NCI-H2081 (cell line): ENCODE measurements at places on chromosomes 4 and X.
A peak's percentile ranks its signal among the peaks of the same experiment; 100 is the strongest.

DNA sequence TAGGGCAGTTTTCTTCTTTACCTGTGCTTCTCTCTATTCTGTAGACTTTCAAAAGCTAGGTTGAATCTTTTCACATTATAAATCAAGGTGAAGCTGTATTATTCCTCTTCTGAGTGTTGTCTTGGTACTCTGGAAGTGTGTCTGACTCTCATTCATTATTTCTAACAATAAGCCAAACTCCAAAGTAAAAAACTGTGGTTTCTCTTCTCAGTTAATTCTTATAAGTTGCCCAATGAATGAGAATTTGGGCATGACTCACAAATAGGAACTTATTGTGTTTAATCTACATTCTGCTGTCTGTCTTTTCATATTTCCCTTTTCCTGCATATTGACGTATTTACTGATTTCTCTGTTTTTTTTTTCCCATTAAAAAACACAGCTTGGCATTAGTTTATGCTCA is 714.5 kb downstream of the CCSER1 start:
- no peak for DNase-seq

DNA sequence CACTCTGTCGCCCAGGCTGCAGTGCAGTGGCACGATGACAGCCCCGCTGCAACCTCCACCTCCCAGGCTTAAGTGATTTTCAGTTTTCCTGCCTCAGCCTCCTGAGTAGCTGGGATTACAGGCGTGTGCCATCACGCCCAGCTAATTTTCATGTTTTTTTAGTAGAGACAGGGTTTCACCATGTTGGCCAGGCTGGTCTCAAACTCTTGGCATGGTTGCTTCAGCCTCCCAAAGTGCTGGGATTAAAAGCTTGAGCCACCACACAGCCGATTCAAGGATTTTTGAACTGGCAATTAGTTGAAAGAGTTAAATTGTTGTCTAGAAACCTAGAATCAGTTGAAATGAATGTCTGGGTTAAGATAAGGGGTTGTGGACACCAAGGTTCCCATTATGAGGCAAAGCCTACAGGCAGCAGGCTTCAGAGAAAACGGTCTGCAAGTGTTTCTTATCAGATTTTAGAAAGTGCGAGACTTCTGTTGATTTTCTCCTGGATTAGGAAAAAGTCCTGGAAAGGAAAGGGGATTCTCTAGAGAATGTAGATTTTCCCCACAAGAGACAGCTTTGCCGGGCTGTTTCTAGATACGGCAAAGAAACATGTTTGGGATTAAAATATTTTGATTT is 8.3 kb upstream of the CCNI start:
- DNase-seq, result no peak

- no peak for DNase-seq
These were observed 70.1 kb upstream of the ENPP6 start for GRCh38 chr4:184287697-184288255.

DNA sequence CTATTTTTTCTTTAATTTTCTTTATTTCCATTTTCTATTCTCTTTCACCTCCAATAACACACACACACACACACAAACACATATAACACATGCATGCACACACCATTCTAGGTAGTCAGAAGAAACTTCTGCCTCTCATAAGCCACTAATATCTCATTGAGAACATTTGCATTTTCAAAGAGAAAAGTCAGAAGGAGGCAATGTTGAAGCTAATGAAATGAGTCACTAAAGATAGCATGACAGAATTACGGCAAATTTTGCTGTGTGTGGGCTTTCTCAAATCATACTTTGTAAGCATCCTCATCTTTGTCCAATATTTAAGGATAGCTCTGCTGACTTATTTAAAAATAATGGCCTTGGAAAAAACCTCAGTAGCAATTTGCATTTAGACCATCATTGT is 291.3 kb downstream of the GUCY2F start:
- no peak for DNase-seq

DNA sequence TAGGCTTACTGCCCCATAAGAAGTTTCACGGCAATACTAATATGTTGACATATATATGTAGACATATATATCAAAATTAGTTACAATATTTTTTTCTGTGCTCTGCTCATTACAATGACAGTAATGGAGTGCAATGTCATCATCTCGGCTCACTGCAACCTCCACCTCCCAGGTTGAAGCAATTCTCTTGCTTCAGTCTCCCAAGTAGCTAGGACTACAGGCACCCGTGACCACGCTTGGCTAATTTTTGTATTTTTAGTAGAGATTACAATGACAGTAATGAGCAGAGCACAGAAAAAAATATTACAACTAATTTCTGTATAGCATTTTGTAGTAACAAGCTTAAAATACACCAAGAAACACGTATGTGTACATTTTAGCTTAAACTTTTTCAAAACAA is 7.6 kb downstream of the EIF4E start:
- no peak for DNase-seq

DNA sequence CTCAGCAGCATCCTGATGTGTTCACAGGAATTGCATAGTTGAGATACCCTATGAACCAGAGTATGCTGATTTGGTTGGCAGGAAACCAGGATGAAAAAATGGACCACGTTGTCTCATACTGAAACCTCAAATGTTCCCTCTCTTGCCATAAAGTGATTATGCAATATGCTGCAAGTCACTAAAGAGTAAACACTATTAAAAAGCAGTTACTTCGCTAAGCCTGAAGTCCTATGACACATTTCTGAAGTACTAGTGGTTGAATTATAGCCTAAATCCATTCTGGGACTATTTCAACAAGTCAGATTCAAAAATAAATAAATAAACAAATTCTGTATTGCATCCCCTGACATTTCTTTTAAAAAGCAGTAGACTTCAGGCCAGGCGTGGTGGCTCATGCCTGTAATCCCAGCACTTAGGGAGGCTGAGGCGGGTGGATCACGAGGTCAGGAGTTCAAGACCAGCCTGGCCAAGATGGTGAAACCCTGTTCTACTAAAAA is 106.0 kb upstream of the NAP1L5 start:
- DNase-seq, result no peak

DNA sequence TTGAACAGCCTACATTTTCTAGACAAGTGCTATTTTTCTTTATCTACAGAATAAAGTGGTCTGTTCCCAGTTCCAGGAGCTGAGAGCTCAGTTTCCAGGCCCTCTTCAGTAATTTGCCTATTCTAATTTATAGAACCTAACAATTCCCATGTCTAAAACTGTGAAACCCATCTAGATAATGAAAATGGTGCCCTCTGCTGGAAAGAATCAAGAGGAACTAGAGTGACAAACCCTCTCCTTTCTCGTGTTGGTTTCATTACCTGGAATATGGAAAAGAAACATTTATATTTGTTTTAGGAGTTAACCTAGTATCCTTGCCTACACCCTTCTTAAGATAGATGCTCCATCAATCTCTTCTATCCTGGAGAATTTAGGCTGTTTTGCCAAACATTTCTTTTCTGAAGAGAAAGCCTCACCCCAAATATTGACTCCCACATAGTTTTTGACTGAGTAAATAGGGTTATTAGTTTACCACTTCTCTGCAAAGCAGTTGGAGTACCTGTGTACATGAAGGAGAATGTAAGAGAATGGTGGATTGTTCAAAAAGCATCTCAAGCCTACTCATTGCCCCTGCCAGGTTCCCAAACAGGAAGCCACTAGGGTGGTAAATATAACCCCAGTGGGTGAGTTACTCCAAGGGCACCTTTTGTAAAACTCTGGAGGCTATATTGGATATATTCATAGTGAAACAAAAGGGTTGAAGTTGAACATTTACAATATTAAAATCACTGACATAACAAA is 121.6 kb downstream of the RASL11B start:
- peak; percentile 61 for DNase-seq

- DNase-seq, result no peak
These were observed 9.2 kb downstream of the MAMLD1 start for GRCh38 chrX:150372280-150372679.

DNA sequence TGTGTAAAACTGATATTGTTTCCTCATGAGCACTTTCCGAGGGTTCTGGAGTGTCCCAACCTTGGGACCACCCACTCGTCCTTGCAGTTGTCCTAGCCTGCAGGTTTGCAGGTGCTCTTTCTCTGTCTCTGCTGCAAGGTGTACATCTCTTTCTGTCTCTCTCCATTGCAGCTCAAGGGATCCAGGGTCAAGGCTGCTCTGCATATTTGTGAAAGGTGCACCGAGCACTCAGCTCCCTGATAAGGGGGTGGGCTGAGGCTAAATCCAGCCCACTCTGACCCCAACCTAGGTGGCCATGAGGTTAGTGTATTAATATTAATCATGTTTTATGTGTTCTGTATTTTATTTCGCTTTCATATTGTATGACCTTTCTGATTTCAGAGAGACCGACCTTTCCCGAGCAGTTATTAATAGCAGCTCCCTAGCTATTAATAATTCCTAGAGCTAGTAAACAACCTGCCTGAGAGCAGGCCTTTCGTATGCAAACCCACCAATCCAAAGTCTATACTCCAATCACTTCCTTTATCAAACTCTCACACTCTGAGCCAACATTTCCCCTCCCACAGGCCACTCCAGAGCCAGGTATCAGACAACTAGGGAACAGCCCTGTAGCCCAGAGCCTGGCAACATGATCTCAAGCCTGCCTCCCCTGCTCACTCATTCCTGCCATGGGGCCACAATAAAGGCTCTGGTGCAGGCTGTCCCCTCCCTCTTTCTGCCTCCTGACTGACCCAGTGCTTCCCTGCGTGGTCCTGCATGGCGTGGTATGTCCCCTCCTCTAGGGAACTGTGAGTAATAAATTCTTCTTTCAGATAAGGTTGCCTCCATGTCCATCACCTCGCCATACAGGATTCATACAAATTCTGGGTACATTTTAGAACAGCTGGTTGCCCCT is 73.9 kb downstream of the SLC2A9 start:
- DNase-seq, result no peak

DNA sequence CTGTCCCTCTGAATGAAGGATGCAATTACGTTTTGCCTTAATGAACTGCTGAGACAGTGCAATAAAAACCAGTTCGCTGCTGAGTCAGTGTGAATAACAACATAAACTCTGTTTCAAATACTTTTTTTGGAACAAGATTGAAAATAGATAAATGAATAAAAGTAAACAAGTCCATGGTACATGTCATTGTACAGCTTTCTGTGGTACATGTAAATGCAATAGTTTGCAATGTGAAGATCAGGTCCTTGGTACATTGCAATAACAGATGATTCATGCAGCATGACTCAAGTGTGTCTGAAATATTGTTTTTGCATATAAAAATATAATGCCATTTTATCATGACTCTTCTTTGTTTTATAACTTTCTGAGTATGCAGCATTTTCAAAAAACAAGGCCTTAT is 193.4 kb upstream of the PACRGL start:
- DNase-seq, result no peak

DNA sequence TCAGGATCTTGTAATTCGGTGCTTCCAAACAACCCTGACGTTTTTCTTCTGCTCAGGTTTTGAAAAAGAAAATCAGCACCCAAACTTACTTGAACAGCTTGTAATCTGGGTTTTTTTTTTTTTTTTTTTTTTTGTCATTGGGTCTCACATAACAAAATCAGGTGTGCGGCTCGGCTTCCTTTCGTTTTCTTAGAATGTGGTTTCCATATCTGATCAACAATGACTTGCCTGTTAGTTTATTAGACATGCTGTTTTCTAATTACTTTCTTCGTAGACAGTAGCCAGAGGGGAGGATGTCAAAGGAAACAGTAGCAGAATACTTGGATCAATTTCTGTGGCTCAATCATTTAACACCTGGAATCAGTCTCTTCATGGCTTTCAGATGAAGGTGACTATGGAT is 890 bp upstream of the FREM3 start:
- DNase-seq, result no peak

DNA sequence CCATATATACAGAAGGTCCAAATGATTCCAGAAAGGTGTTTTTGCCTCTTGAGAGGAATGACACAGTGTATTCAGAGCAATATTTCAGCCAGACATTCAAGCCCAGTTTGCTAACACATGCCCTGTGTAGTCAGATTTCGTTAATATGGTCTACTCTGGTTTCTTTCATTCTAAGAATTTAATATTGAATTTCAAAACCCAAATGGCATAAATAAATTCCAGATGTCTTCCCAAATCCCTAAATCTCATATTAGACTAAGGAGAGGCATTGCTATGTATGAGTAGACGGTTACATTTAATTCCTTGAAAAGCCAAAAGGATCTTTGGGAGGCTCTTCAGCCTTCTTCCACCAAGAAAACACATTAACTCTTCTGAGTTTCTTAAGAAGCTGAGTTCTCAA is 66.3 kb upstream of the C1QTNF7 start:
- no peak for DNase-seq

GRCh38 chr4:183755596-183755995 is 96.5 kb downstream of the TRAPPC11 start:
- DNase-seq, result no peak

- DNase-seq, result no peak
These were observed 1.4 kb downstream of the EDNRA start for GRCh38 chr4:147482281-147482680.

DNA sequence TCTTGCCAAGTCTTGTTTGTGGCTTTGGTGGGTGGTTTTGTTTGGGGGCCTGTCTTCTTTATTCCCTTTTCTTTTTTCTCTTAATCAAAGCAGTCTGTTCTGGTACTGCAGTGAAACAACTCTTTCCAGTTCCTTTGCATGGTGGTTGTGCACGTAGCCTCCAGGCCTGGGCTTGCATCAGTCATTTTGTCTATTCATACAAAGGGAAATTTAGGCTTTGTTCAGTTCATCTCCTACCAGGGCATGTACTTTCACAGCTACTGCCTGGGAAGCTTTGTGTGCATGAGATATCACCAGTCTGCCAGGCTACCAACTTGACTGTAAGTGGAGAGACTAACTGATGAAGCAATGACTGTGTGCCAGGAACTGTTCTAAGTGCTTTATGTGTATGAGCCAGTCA is 8.5 kb downstream of the TRIM2 start:
- DNase-seq, result no peak

- DNase-seq, result no peak
These were observed 399.5 kb downstream of the SMARCA1 start for GRCh38 chrX:129123795-129124194.

DNA sequence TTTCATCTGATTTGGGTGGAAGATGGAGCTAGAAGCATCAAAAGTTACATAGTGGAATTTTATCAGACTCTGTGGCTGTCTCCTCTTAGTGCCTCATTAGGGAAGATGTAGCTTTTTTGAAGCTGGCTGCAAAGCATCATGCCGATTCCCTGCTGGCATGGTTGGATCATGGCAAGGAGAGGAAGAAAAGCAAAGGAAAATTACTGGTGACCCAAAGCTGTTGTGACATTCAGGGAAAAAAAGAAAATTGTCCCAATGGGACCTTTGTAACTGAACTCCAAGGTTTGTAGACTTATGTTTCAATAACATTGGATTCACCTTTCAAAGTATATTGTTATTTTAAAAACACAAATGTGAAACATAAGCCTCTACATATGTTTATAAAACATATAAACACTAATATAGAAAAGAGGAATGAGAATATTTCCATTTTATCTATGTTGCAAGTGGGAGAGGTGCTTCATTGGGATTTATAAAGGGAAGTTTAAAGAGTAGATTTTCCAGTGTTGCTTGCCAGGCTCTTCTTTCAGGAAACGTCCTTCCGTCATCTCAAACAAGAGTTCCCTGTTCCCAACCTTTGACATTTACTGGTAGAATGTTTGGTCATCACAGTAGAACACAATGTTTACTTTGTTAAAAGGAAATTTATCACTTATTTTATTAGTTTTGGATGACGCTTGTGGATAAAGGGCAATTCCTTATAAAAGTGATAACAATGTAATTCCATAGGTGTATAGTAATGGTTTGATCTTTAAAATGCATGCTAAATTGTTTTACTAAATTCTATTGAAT is 190.1 kb upstream of the GPRIN3 start:
- no peak for DNase-seq
